ENCODE measurements at places on chromosomes 7 and 10.

- DNase-seq = no peak
Observed at GRCh38 chr7:159109653-159110035, 35.0 kb downstream of the VIPR2 start.

- no peak for DNase-seq
Observed at GRCh38 chr7:16813232-16813616, 8.4 kb upstream of the AGR2 start.

GRCh38 chr7:148709014-148709413 is 10.3 kb downstream of the CUL1 start:
- DNase-seq = no peak

- DNase-seq = no peak
Observed at GRCh38 chr10:71801361-71801760, 28.0 kb upstream of the VSIR start.

- no peak for DNase-seq
Observed at GRCh38 chr10:76408646-76409045, 977.2 kb downstream of the LRMDA start.

DNA sequence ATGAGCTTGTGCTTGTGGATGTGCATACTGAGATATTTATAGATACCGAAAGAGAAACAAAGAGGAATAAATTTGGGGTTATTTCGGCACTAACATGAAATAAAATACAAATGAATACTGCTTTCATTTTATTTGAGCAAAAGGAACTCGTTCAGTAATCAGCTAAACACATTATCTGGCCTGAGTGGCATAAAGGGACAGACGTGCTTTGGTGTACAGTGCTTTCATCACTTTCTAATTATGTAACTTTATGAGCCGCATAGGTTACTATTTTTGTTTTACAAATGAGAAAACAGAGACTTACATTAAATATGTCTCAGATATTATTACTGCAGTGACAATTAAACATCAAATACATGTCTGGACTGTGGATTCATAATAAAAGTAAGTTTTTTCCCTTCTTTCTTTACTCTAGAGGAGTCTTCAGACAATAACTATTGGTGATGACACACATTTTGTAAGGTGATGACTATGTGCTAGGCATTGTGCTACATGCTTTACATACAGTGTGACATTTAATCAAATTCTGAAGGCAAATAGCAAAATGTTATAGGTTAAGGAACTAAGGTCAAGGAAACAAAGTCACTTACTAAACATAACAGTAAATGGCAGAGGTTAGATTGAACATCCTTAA is 503.3 kb downstream of the SORCS1 start:
- no peak for DNase-seq

DNA sequence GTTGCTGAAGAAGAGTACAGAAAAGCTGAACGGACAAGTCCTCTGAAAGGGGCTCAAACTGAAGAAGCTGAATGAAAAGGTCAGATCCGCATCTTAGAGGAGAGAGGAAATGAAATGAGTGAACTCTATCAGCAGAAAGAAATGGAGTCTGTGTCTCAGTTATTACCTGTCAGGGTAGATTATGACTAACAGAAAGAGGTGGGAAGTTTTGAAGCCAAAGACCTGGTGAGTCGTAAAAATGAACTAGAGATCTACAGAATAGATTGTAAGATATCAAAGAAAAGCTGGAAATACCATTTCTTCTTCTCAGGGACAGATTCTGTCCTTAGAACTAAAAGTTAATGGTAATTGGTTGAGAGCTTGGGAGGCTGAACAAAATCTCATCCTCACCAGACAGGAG is 11.1 kb upstream of the MBL2 start:
- DNase-seq = no peak

DNA sequence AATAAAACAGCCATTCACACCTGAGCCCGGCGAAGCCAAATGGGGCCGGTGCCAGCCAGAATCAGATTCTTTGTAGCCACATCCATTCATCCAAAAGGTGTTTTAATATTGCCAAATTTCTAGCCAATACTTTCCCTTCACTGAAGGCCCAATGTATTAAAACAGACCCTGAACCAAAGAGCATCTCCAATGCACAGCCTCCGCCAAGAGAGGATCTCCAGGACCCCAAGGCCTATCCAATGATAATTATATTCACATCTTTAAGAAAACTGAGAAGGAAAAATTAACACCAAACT is 12.2 kb downstream of the EBF3 start:
- no peak for DNase-seq

GRCh38 chr7:113158756-113159155 is 40.4 kb upstream of the SMIM30 start:
- DNase-seq = no peak

GRCh38 chr7:96116173-96116572 is 205.7 kb downstream of the SLC25A13 start:
- no peak for DNase-seq

DNA sequence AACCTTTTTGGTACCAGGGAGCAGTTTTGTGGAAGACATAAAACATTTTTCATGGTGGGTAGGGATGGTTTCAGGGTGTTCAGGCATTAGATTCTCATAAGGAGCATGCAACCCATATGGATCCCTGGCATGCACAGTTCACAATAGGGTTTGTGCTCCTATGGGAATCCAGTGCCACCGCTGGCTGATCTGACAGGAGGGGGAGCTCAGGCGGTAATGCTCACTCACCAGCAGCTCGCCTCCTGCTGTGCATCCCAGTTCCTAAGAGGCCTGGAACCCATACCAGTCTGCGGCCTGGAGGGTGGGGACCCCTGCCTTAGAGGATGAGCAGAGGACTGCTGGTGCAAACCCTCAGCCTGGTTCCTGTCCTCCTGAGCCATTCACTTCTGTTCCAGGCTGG is 561.7 kb downstream of the SDK1 start:
- no peak for DNase-seq

DNA sequence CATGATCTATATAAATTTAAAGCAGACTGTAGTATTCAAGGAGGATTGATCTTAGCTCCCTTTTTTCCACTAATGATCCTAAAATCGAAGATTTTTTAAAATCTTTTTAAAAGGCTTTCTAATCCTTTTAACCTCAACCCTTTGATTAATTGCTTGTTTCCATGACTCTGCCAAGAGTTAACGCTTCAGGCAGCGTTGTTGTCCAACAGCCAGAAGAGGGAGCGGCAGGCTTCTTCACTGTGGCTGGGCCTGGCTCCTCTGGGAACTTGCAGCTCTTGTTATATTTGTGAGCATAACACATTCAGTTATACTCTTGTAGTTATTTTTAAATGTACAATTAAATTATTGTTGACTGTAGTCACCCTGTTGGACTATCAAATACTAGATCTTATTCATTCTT is 26.3 kb downstream of the CRCP start:
- DNase-seq = no peak

GRCh38 chr10:103690281-103690680 is 165.1 kb downstream of the SH3PXD2A start:
- DNase-seq = no peak

DNA sequence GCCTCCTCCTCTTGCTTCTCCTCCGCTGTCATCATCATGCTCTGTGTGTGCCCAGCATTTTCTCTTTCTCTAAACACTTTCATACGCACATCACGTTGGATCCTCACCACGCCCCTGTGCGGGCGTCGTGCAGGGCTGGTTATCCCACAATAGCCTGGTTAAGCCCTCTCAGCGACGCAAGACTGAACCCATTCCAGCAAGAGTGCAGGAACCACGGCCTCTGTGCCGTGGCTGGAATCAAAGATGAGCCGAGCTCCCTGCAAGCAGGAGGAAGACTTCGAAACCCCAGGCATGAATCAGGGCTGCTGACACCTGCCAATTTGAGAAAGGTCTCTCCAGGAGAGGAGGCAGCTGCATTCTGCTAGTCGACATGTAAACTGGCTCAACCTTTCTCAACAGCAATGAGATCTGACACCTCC is 74.8 kb upstream of the FOXK1 start:
- no peak for DNase-seq

DNA sequence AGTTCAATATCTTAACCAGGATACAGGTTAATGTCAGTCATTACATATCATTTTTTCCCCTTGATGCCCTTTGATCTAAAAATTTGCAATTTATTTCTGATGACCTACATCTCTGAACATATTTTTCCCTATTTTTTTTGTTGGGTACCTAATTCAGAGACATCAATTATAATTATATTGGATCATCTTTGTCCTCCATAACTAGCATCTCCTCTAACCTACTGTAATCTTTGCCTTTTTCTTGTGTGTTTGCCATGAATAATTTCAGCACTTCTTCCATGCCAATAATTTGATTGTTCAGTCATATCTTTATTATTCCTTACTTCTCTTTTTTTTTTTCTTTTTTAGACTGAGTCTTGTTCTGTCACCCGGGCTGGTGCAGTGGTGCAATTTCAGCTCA is 39.2 kb upstream of the FGFR2 start:
- no peak for DNase-seq

GRCh38 chr10:33537066-33537465 is 202.6 kb upstream of the NRP1 start:
- DNase-seq = no peak

DNA sequence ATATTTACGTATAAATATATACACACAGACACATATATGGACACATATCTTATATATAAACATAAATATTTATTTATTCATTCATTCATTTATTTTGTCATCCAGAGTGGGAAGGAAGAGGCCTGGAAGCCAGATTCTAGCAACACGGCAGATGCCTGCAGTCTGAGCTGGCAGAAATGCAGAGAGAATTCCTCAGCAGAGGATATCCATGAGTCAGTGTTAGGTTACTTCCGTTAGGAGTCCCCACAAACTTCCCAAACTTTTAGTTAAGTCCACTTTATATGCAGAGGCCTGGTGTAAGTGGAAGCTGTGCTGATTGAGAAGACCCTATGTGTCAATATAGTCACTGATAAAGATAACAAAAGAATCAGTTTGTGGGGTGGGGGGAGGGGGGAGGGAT is 89.6 kb downstream of the PPP1R17 start:
- DNase-seq = no peak

- DNase-seq = no peak
Observed at GRCh38 chr10:127934383-127934782, 27.5 kb downstream of the PTPRE start.

- DNase-seq = no peak
Observed at GRCh38 chr7:104640506-104640905, 312.1 kb downstream of the LHFPL3 start.

DNA sequence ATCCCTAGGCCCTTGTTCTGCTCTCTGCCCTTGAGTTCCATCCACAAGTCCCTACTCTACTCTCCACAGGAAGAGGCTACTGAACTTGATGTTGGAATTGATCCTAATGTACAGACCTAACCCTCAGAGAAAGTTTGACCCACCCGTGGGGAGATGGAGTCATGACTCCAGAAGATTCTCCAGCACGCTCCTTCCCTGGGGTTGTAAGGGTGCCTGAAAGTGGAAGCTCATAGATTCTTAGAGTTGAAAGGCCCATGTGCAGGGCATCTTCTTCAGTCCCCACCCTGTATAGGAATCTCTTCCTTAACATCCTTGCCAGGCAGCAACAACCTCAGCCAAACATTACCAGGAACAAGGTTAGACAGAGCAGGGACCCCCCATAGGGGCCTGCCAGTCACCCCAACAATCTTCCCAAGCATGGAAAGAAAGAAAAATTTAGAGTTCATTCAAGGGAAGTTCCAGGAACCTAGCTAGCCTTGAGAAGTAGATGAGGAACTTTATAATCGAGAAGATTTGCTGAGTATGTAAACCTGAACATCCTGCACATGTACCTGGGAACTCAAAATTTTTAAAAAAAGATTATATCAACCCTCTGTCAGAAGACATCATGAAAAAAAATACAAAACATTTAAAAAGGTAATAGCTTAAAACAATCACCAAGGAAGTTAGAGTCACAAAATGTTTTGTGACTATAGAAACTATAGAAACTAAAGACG is 49.5 kb downstream of the THNSL1 start:
- no peak for DNase-seq

DNA sequence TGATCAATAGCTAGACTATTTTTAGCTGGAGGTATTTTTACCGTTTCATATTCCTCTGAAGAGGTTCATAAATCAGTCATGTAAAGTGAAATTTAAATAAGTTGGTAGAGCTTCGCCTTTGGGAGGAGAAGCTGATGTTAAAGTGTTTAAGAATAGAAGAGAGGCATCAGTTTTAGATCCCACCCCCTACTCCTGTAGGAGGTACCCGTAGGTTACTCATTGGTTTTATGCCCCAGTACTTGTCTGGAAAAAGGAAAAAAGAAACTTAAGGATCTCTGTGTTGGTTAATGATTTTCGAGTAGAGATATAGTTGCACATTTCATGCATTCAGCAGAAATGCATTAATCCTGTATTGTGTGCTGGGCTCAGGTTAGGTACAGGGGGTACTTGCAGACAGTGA is 8.7 kb downstream of the ZNF365 start:
- no peak for DNase-seq

DNA sequence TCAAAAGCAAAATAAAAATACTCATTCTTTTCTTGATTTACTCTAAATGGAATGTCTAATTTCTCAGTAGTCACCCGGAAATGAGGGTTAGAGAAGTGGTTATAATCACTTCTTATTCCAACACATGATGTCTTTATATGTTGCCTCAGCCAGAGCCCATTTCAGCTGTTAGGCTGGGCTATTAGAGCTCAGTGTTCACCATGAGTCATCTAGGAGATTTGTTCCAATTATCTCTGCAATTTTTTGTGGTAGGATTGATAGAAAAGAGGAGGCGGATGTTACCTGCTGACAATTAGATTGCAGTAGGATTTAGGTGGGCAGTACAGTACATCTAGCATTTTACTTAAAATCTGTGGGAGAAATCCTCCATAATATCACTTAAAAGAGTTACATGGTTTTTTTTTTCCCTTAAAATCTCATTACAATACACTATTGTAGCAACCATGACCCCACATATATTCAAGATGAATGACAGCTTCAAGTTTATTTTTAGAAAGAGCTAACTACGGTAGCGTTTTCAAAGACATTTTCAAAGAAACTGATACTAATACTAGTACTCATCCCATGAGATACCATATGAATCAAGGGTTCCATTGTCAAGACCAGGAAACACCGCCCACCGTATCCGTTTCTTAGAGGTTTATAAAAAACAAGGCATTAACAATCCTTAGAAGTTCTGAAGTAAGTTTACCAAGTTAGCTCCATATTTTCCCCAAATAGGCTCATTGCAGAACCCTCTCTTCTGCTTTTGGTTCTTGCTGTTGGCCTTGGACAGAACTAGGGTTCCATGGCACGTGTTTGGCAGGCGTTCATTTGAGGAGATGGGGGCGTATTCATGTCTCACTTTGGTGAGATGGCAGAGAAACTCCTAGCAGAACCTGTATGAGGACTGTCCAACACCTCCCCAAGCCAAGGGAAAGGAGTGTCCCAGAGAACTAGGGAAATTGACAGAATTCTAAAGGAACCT is 10.4 kb downstream of the CPA2 start:
- no peak for DNase-seq

DNA sequence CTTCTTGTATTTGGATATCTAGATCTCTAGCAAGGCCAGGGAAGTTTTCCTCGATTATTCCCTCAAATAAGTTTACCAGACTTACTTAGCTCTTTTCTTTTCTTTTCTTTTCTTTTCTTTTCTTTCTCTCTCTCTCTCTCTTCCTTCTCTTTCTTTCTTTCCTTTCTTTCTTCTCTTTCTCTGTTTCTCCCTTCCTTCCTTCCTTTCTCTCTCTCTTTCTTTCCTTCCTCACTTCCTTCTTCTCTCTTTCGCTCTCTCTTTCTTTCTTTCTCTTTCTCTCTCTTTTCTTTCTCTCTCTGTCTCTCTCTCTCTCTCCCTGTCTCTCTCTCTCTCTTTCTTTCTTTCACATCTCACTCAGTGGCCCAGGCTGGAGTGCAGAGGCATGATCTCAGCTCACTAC is 37.0 kb downstream of the UPP1 start:
- no peak for DNase-seq
